Nephron progenitor cell (in vitro differentiated cells): ENCODE measurements at places on chromosomes 7 and 10.
A peak's percentile ranks its signal among the peaks of the same experiment; 100 is the strongest.

GRCh38 chr10:116669080-116669479 is 48.3 kb downstream of the PNLIPRP2 start:
- H3K4me3 ChIP-seq: peak overlapping the region; percentile 79
- H3K27ac ChIP-seq: no peak overlapping the region
- H3K27me3 ChIP-seq: peaks cover 36% of the 10 kb centered on the region
- H3K4me1 ChIP-seq: peaks cover 22% of the 10 kb centered on the region
- H3K36me3 ChIP-seq: peaks cover 9% of the 10 kb centered on the region

DNA sequence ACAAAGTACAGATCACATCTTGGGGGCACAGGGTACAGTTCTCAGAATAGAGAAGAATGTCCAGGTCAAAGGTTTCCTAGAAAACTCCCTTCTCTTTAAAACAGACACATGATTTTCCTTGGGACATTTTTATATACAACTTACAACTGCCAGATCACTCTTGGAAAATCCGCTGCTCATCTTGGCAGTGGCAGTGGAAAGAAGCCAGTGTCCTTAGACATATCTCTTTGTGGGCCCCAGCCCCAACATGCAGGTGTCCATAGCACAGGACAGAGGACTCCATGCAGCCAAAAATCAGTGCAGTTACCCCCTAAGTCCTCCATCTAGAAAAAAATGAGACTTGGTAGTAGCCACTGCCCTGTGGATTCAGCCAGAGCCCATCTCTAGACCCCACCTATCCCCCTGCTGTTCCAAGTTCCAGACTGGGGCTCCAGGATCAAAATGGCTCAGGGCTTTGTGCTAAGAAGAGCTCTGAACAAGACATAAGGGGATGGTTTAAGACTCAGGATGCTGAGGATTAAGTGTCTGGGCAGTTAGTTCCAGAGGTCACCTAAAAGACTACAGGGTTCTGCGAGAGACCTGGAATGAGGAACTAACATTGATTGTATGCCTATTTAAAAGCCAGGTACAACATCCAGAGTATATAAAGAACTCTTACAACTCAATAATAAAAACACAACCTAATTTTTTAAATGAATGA is 34.4 kb downstream of the HIPK2 start:
- no peak for DNase-seq
- peaks cover 13% of the 10 kb centered on the region for H3K36me3 ChIP-seq
- no peak overlapping the region for H3K4me3 ChIP-seq
- peaks cover 64% of the 10 kb centered on the region for H3K4me1 ChIP-seq
- peaks cover 4% of the 10 kb centered on the region for H3K27me3 ChIP-seq
- H3K27ac ChIP-seq: no peak overlapping the region

DNA sequence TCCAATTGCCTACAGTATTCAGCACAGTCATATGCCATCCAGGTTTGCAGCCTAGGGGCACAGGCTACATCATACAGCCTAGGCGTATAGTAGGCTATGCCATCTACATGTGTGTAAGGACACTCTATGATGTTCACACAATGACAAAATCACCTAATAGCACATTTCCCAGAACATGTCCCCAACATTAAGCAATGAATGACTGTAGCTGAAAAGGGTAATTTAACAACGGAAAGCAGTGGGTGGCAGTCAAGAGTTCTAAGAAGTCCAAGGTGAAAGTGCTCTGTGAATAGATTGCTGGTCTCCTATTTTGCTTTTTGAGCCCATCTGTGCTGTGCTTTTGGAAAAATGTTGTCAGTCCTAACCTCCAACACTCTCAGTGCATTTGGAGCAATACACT is 162.6 kb downstream of the KLF6 start:
- H3K4me3 ChIP-seq: no peak overlapping the region
- H3K4me1 ChIP-seq: peaks cover 8% of the 10 kb centered on the region
- no peak for DNase-seq
- no peak overlapping the region for H3K27ac ChIP-seq
- peaks cover 8% of the 10 kb centered on the region for H3K36me3 ChIP-seq
- H3K27me3 ChIP-seq: peaks cover 3% of the 10 kb centered on the region

DNA sequence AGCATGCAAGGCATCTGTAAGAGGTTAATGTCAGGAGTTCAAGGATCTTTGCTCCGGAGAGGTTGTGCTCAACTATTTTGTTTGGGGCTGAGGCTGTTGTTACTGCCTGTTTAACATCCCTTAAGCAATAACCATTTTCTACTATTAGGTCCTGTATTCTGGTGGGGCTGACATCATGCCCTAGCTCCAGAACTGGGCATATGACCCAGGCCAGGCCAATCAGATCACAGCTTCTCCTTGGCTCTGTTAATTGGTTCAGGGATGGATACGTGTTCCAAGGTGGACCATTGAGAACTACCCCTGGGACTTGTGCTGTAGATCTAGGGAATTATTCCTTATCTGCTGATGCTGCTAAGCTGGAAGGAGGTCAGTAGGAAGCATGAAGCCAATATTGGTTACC is 67.0 kb downstream of the SYPL1 start:
- no peak for DNase-seq
- H3K27ac ChIP-seq: no peak overlapping the region
- H3K4me1 ChIP-seq: peaks cover 18% of the 10 kb centered on the region
- H3K27me3 ChIP-seq: peaks cover 25% of the 10 kb centered on the region

DNA sequence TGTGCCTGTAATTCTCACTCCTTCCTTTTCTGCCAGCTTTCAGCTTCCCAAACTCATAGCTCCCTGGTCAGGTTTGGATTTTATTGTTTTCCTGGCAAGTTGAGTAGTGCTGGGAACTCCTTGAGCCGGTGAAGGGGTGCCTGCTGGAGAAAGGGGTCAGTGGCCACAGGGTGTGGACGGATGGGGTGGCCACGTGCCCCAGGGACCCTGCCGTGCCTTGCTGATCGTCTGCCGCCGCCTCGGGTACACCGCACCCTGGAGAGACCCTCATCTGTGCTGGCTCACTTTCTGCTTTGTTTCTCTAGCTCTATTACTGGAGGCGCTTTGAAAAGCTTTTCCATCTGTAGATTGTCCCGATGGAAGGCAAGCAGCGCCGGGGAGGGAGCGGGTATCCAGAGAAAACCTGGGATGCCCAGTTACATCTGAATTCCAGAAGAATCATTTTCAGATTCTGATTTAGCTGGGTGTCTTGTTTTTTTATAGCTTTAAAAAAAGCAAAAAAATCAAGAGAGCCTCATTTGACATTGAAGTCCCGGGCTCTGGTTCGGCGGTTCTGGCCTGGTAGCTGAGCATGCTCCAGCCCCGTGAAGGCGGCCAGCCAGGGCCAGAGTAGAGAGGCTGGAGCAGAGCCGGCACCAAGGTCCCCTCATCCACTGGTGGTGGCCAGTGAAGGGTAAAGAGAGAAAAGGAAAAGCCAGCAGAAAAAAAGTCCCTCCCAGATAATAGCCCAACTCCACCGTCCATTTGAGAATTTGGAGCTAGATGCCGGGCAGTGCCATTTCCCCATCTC is 510.9 kb upstream of the FOXK1 start:
- H3K27me3 ChIP-seq: peaks cover 28% of the 10 kb centered on the region
- H3K27ac ChIP-seq: peak overlapping the region; percentile 71
- H3K36me3 ChIP-seq: no peaks in the 10 kb centered on the region
- no peak overlapping the region for H3K4me3 ChIP-seq

DNA sequence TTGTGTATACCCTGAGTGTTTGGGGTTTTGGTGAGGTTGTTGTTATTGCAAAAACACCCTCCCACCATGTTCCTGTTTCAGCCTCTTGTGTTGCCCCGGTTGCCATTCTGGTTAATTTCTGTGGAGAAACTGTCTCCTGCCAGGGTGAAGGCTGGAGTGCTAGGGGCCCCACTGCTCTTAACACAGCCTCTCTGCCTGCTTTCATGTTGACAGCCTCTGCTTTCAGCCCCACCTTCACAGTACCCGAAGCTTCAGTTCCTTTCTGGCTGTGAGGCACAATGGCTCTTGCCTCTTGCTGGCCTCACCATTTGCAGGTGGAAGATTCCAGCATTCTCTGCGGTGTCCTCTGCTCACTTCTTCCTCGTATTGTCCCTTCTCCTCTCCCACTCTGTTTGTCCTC is 19.2 kb downstream of the SLC18A2 start:
- DNase-seq: no peak
- H3K36me3 ChIP-seq: no peaks in the 10 kb centered on the region
- H3K27me3 ChIP-seq: peaks cover 24% of the 10 kb centered on the region
- peaks cover 46% of the 10 kb centered on the region for H3K4me1 ChIP-seq
- H3K4me3 ChIP-seq: peak overlapping the region; percentile 2

GRCh38 chr10:28975891-28976531 is 298.7 kb downstream of the BAMBI start:
- H3K4me3 ChIP-seq: no peak overlapping the region
- H3K36me3 ChIP-seq: no peaks in the 10 kb centered on the region
- peaks cover 15% of the 10 kb centered on the region for H3K4me1 ChIP-seq
- H3K27ac ChIP-seq: peak overlapping the region; percentile 34

DNA sequence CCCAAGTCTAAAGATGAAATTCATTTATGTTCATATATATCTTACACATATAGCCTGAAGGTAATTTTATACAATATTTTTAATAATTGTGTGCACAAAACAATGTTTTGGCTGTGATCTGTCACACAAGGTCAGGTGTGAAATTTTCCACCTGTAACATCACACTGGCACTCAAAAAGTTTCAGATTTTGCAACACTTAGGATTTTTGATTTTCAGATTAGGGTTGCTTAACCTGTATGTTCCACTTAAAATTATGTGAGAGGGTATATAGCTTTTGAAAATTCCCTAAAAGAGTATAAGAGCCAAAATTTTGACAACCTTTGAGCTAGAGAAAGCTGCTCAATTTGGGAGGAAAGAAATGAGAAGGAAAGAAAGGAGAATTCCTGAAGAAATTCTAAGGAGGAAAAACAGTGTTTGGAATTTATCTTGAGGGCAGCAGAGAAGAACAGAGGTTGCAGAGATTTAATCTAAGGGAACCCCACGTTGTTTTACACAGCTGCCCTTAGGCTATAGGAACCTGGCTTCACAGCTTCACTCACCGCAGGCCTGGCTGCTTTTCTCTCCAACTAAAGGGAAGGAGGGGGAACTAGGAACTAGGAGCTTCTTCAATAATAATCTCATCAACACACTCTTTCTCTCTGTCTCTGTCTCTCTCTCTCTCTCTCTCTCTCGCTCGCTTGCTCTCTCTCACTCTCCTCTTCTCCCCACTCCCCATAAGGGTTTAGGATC is 8.5 kb downstream of the VOPP1 start:
- no peak for DNase-seq
- H3K27me3 ChIP-seq: no peaks in the 10 kb centered on the region
- no peak overlapping the region for H3K4me3 ChIP-seq
- H3K27ac ChIP-seq: peak overlapping the region; percentile 85
- H3K4me1 ChIP-seq: peaks cover 22% of the 10 kb centered on the region

DNA sequence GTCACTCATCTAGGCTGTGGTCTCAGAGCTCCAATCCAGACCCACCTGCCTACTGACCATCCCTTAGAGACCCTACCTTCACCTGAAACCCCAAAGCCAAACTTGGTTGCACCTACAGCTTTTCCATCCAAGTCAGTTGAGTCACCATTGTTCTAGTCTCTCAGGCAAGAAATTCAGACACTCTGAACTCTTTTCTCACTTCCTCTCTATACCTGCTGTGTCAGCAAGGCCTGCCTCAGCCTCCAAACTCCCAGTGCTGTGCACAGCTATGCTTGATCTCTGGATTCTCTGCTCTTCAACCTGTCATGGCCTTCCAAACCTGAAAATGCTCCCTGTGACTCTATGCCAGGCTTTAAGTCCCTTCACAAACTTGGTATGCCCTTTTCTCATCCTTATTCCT is 47.4 kb upstream of the MTURN start:
- peaks cover 44% of the 10 kb centered on the region for H3K36me3 ChIP-seq
- no peak overlapping the region for H3K4me3 ChIP-seq
- H3K27ac ChIP-seq: peak overlapping the region; percentile 2

- no peak for DNase-seq
- peaks cover 11% of the 10 kb centered on the region for H3K4me1 ChIP-seq
- no peak overlapping the region for H3K27ac ChIP-seq
- H3K27me3 ChIP-seq: no peaks in the 10 kb centered on the region
These were observed 247.8 kb downstream of the SDK1 start for GRCh38 chr7:3548815-3549214.

DNA sequence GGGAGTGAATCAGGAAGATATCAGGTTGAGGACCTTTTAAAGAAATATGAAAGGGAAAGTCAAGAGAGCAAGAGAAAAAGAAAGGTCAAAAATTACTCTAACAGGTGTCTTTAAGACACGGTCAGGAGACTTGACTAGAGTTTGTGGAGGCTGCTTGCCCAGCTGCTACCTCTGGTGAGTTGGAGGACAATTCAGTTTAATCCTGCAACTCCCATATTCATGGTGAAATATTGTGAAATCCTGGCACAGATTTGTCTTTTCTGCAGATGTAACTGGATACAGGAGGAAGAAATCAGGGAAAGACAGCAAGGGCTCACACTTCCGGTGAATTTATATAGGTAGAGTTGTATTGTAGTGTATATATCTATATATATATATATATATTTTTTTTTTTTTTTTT is 93.5 kb downstream of the AKAP9 start:
- no peak for DNase-seq
- H3K4me1 ChIP-seq: no peaks in the 10 kb centered on the region
- peaks cover 60% of the 10 kb centered on the region for H3K36me3 ChIP-seq
- no peak overlapping the region for H3K4me3 ChIP-seq
- H3K27ac ChIP-seq: no peak overlapping the region

DNA sequence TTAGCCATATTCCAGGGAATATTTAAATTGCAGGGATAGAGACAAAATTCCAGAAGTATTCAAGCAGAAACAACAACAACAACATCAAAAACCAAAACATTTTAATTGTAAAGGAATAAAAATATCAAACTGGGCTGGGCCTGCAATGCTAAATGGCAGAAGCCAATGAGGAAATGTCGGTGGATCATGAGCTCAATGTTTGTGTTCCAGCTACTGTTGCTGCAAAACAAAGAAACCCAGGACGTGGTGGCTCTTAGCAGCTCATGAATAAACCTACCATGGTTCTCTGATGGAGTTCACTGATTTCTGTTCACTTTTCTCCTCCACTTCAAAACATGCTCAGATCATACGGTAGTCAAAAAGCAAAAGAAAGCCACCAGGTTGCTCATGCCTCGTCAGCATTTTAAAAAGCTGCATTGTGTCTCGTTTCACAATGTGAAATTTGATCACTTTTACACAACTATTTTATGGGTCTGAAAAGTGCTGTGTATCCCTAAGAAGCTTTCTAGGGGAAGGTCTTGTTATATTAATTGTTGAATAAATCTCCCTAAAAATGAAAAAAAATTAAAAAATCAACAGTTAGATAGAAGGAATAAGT is 54.0 kb downstream of the ASNS start:
- H3K27me3 ChIP-seq: peaks cover 2% of the 10 kb centered on the region
- no peak overlapping the region for H3K27ac ChIP-seq
- H3K4me1 ChIP-seq: peaks cover 16% of the 10 kb centered on the region
- no peak for DNase-seq

- peak overlapping the region; percentile 22 for H3K27ac ChIP-seq
- H3K36me3 ChIP-seq: no peaks in the 10 kb centered on the region
- peak; percentile 74 for DNase-seq
- H3K27me3 ChIP-seq: peaks cover 9% of the 10 kb centered on the region
These were observed 122.3 kb upstream of the LYZL2 start for GRCh38 chr10:30751678-30752331.

DNA sequence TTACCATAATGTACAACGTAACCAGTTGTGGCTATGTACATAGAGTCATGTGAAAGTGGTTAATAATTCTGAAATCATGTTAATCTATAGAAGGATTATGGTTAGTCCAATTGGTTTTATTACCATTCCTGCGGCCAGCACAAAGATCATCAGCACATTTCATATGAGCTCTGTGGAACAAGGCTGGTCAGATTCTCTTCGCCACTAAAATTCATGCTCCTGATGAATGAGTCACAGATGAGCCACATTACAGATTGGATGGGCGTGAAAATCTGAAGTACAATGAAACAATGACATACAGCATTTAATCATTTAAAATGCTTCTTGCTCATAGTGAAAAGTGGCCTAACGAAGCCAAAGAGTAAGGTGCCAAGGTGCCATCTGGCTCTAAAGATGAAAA is 716.2 kb upstream of the PHF14 start:
- no peak overlapping the region for H3K4me3 ChIP-seq
- H3K36me3 ChIP-seq: no peaks in the 10 kb centered on the region
- no peak overlapping the region for H3K27ac ChIP-seq
- peaks cover 4% of the 10 kb centered on the region for H3K27me3 ChIP-seq
- no peak for DNase-seq
- H3K4me1 ChIP-seq: no peaks in the 10 kb centered on the region
